ENCODE measurements at places on chromosomes 6 and 20. TPM values are rescaled to one million over a fixed set of nuclear protein-coding genes. Genes with fewer than 3 reads are reported as not detected.

MAPK14 gene
- 117 TPM for total RNA-seq

DEFB124 gene
- total RNA-seq: not detected

KCNB1 gene
- total RNA-seq: 32.5 TPM

ULBP3 gene
- total RNA-seq: 2.9 TPM

SRSF12 gene
- 2.8 TPM for total RNA-seq

POU5F1 gene
- total RNA-seq: not detected

GGTLC1 gene
- not detected for total RNA-seq

SMOC2 gene
- 110 TPM for total RNA-seq

GNAS-AS1 gene
- not detected for total RNA-seq

CCDC170 gene
- total RNA-seq: 0.29 TPM

E2F3 gene
- total RNA-seq: 4.3 TPM

PRL gene
- total RNA-seq: not detected

PNPLA1 gene
- total RNA-seq: not detected

PRDM1 gene
- total RNA-seq: 12.5 TPM

BMP2 gene
- total RNA-seq: 17.0 TPM

CGA gene
- not detected for total RNA-seq

BHLHE23 gene
- not detected for total RNA-seq

TRIM10 gene
- total RNA-seq: not detected

UBD gene
- total RNA-seq: 0.41 TPM

ZHX3 gene
- total RNA-seq: 23.0 TPM

COL11A2 gene
- 2.6 TPM for total RNA-seq

CALHM5 gene
- total RNA-seq: 1.8 TPM

UST gene
- 13.7 TPM for total RNA-seq

CDK19 gene
- total RNA-seq: 5.6 TPM

ZSCAN23 gene
- total RNA-seq: 7.5 TPM

DDX43 gene
- total RNA-seq: 0.43 TPM

LY6G5C gene
- 1.0 TPM for total RNA-seq

Measured in uterus (tissue), 4 donors.